Urinary bladder (tissue), 4 donors: ENCODE measurements at places on chromosomes 11 and 22. TPM values are rescaled to one million over a fixed set of nuclear protein-coding genes. Genes with fewer than 3 reads are reported as not detected.

- no peak for DNase-seq
Observed at GRCh38 chr11:66020618-66021357, 5.5 kb downstream of the CATSPER1 start.

P2RX3 gene
- polyA plus RNA-seq, result 0.34 TPM

GRCh38 chr11:8810540-8811301 is 100.3 kb upstream of the AKIP1 start:
- peak; percentile 82 for DNase-seq

- no peak for DNase-seq
Observed at GRCh38 chr11:126378763-126379162, 23.3 kb downstream of the ST3GAL4 start.

DNA sequence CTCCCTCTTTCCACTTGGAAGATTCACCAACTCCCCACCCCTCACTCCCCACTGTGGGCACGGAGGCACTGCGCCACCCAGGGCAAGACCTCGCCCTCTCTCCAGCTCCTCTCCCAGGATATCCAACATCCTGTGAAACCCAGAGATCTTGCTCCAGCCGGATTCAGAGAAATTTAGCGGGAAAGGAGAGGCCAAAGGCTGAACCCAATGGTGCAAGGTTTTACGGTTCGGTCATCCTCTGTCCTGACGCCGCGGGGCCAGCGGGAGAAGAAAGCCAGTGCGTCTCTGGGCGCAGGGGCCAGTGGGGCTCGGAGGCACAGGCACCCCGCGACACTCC is 397 bp upstream of the CD44 start:
- DNase-seq, result no peak

CASP5 gene
- 0.32 TPM for polyA plus RNA-seq

DNA sequence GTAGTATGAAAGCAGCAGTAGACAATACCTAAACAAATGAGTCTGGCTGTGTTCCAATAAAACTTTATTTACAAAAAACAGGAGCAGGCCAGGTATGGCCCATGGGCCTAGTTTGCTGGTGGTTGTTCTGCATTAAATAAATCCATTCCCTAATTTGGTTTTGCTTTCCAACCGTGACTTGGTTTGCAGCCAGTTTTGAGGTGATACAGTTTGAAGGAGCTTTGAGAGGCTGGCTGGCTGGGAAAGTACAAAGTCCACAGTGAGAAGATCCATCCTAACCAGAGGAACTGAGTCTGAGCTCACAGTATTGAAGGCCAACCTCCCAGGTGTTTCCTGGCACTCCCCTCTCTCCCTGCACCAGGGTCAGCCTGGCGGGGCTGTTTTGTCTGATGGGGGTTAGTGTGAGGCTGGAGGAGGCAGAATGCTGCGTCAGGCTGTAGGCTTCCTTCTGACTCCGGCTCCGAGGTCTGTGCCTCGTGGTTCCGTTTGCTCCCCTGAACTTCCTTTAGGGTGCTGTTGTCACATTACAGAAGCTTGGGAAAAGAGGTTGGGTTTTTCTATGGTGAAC is 129.5 kb downstream of the MICAL2 start:
- DNase-seq, result no peak

DNA sequence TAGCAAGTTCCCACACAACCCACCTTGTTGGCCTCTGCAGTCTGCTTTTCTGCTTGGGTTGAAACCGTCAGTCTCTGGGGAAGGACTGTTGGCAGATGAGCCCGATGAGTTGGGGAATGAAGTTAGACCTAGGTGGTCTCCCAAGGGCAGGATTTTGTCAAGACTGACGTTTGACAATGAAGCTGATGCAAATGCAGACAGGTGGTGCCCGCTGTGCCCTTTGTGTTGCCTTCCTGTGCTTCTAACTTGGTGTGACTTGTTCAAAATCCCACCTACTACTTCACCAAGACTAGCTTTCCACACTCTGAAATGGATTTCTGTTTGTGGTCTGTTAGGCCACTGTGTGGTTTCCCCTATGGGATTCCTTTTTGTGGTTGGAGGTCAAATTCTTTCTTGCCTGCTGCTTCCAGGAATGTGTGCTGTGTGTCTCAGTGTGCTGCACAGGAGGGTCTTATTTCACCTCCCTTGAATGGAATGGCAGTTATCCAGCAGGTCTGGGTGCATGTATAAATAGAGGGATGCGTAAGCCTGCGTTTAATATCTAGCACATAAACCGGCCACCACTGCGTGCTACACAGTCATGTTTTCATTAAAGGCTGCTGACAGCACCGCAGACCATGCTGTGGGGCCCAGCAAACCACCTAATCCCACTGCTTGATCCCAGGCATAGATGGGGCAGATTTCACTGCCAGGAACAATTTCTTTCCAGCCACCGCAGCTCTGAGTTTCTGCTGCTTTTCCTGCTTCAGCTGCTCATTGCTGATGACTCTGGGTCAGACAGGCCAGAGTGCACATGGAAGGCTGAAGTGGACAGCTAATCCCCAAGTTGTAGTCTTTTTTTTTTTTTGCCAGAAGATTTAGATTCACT is 44.8 kb downstream of the ADAMTS8 start:
- DNase-seq, result no peak

DNA sequence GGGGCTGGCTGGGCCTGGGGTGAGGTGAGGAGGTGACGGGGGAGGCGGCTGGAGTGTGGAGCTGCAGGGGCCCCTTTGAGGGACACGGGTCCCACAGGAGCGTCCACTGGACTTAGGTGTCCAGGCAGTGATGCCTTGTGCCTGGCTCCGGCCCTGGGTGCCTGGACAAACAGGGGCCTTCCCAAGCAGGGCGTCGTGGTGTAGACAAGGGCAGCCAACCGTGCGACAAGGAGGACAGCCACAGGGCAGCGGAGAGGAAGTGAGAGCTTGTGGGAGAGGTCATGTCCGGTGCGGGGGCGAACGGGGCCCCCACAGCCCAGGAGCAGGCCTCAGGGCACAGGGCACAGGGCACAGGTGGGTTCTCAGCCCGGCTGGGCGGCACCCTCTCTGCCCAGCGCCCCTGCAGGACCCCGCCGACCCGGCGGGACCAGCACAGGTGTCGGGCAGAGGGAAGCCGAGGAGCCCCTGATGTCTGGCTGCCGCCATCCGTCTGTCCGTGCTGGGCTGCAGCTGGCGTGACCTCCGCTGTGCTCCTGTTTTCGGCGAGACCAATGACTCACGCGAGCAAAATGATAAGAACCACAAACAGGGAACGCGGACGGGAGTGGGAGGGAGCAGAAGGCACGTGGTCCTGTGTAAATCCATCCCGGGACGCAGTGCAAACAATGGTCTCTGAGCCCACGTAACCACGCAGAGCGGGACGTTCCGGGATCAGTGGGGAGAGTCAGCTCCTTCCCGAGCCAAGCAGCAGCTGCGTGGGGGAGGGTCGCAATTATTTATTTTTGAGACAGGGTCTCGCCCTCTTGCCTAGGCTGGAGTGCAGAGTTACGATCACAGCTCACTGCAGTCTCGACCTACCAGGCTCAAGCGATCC is 49.1 kb upstream of the A4GALT start:
- DNase-seq, result no peak

- DNase-seq, result no peak
Observed at GRCh38 chr11:71302534-71302909, 50.1 kb upstream of the SHANK2 start.

GRCh38 chr11:71357414-71357813 is 90.8 kb downstream of the DHCR7 start:
- no peak for DNase-seq

DNA sequence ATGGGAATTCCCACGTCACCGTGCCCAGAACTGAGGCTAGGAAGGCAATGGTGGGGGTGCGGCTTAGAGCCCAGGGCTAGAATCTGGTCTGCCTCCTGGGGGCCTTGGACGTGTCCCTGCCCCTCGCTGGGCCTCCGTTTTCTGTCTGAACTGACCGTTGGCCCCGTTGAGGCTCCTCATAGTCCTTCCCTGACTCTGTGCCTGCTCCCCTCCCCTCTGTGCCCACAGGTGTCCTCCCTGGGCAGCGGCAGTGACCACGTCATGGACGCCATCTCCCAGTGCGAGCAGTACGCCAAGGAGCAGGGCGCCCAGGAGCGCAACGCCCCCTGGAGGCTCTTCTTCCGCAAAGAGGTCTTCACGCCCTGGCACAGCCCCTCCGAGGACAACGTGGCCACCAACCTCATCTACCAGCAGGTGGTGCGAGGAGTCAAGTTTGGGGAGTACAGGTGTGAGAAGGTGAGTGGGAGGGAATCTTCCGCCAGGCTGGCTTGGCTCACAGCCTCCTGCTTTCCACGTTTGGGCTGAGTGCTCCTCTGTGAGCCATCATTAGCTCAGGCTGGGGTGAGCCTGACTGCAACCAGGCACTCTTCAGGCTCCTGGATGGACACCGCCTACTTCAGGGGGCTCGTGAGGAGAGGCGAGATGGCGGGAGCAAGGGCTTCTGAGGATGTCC is 63.9 kb downstream of the MYO7A start:
- peak; percentile 33 for DNase-seq

- no peak for DNase-seq
Observed at GRCh38 chr11:111846063-111846462, 25.3 kb downstream of the ALG9 start.

DNA sequence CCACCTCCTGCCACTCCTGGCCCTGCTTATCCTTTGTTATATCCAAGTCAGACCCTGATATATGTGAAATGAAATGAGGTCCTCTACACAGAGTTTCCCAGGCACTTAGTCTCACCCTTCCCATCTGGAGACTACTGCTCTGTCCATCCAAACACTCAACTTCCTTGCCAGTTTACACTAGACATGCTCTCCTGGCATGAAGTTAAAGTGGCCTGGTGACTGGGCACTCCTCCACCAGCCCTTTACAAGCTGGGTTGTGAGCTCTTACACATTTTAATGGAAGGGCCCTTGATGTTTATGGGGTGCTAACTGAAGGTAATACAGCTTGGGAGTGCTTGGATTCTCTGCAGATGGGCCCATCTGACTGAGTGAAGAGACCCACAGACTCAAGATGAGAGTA is 216.1 kb upstream of the NARS2 start:
- no peak for DNase-seq

SEPTIN3 gene
- polyA plus RNA-seq, result 0.49 TPM

DDX25 gene
- polyA plus RNA-seq, result 0.19 TPM

GRCh38 chr22:46022881-46023512 is 46.0 kb upstream of the WNT7B start:
- no peak for DNase-seq

GRCh38 chr11:129785383-129786111 is 30.1 kb upstream of the TMEM45B start:
- DNase-seq, result no peak

CRYAB gene
- polyA plus RNA-seq, result 231 TPM

GRCh38 chr11:113871336-113871735 is 4.0 kb downstream of the USP28 start:
- DNase-seq, result no peak

GRCh38 chr11:6356503-6357055 is 33.7 kb upstream of the SMPD1 start:
- DNase-seq, result no peak

SOX6 gene
- polyA plus RNA-seq, result 1.6 TPM

DNA sequence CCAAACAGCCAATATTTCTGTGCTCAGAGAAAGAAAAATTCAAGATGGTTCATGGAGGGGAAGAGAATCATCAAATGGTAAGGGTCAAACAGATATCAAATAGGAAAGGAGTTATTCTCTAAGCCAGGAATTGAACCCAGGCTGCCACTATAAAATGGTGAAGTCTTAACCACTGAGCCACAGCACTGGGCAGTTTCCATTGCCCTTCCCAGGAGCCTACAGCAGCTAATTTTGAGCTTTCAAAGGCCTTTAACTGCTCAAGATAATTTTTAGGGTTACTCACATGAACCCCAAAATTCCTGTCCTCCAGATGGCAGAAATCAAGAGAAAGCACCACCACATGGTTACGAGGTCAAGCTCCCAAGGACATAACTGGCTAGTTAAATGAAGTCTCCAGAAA is 176.2 kb downstream of the KIF18A start:
- DNase-seq, result no peak

DNA sequence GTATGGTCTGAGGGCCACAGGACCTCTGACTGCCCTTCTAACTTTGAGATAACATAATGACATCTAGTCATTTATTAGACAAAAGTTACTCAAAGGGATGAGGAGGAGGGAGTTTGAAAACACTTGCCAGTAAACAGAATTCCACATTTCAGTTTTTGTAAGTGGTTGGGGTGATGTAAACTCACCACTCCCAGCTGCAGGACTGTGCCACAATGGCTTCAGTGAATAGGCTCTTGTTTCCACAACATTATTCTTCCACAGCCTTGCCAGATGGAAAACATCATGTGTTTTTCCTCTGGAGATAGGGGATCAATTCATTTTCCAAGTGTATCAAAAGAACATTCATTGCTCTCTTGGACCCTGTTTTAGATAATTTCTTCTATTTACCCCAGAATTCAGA is 147.2 kb upstream of the BDNF start:
- DNase-seq, result no peak

C11orf42 gene
- polyA plus RNA-seq, result not detected

DNA sequence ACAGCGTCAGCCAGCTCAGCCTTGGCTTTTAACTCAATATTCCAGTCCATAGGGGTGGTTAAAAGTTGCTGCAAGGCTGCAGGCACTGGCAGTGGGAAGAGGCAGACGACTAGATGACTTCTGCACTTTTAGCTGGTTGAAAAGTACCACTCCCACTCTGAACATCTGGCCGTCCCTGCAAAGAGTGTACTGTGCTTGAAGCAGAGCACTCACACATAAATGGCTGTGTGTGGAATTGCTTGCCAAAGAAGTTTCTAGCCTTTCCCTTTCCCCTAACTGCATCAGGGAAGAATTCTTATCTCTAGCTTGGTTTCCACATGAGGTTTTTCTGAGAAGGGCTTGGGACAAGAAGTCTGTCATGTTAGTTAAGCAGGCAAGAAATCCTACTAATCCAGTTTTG is 5.1 kb upstream of the PHLDB1 start:
- no peak for DNase-seq

DNA sequence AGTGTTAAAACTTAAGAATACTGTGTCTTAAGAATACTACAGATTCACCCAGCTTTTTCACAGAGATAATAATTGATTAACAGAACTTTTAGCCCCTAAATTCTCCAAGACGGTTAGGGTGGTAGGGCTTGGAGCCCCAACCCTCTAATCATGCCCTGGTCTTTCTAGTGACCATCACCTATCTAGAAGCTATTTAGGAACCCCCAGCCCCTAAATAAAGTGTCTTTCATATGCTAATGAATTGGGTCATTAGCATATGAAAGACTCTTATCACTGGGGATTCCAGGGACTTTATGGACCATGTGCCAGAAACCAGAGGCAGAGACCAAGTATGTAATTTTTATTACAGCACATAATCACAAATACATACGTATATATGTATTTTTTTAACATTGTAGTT is 999.7 kb upstream of the RAG2 start:
- DNase-seq, result no peak

OR8B4 gene
- polyA plus RNA-seq, result not detected

UFD1 gene
- 69.8 TPM for polyA plus RNA-seq

GRCh38 chr11:7575841-7576725 is 62.3 kb downstream of the PPFIBP2 start:
- no peak for DNase-seq

- DNase-seq, result no peak
Observed at GRCh38 chr11:126919147-126919823, 81.3 kb downstream of the KIRREL3 start.

GRCh38 chr22:26484360-26484706 is 656 bp downstream of the SRRD start:
- DNase-seq, result no peak

IFITM10 gene
- polyA plus RNA-seq, result 1.9 TPM

- no peak for DNase-seq
Observed at GRCh38 chr22:37762389-37762836, 45.3 kb upstream of the GCAT start.
